ENCODE measurements at places on chromosomes 1 and 21. TPM values are rescaled to one million over a fixed set of nuclear protein-coding genes. Genes with fewer than 3 reads are reported as not detected.

DNA sequence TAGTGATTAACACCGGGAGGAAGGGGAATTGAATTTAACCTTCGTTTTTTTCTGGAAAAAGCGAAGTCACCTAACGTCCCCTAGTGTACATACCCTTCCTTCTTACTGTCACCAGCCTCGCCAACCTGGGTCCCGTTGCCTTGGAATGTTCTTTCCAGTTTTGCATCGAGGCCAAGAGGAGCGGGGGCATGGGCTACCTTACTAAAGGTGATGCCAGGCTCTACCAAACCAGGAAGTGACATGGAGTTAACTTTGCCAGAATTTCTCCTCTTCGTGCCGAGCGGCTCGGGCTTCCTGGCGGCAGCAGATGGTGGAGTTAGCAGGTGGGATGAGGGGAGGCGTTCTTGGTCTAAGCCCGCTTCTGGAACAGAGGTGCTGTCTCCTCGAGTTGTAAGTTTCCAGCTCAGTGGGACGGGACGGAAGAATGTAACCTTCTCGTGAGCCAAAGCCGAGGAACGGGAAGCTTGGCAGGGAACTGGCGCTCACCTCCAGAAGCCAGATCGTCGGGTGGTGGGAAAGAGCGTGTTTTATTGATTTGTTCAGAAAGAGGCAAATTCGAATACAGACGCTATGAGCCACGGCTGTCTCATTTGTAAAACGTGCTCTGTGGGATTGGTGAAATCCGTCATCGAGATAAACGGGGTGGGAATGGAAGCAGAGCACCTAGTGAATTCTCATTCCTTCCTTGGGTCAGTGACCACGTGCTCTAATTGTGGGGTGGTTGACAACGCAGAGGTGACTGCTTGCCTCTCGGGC lies 486 bp downstream of the NIPAL3 start:
- no peak for DNase-seq

DNA sequence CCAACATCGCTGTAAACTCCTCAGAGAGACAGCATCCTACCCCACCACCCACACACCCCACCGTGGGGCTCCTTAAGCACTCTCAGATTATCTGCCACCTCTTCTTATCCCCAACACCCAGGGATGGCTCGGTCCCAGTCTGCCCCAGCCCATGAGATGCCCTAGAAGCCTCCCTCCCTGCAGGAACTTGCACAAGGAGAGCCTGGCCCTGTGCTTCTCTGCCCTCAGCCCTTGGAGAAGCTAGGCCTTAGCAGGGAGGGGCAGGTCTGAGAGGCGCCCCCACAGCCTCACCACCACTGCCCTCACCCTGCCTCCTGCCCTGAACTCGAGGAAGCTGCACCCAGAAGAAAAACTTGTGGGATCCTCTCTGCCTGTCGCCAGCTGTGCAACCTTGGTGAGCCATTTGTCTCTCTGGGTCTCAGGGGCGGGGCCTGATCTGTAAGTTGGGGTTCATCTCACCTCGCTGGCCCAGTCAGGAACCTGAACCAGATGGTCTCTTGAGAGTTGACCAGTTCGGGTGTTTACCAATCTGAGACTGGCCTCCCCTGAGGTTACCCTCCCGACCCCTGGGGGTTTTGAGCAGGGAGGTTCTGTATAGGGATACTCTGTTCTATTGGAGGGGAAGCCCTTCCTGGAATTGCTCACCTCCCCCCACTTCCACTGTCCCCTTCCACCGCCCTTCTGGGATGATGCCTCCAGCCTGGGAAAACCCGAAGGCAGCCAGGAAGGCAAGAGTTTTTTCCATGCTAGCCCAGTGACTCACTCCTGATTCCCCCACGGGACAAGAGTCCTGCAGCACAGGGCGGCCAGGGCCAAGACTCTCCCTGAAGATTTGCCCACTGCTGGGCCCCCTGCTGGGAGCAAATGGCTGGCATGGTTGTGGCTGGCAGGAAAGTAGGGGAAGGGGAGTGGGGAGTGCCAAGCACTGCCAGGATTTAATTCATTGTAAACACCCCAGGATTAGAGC lies at the start of gene S100A3:
Gene S100A3 (minus strand): TSS at position 537 of the 967 bp plus-strand sequence. CDS start 773 bp downstream, outside the sequence.
- DNase-seq, result peak; percentile 39

The SDHB gene
- total RNA-seq, result 207 TPM

DNA sequence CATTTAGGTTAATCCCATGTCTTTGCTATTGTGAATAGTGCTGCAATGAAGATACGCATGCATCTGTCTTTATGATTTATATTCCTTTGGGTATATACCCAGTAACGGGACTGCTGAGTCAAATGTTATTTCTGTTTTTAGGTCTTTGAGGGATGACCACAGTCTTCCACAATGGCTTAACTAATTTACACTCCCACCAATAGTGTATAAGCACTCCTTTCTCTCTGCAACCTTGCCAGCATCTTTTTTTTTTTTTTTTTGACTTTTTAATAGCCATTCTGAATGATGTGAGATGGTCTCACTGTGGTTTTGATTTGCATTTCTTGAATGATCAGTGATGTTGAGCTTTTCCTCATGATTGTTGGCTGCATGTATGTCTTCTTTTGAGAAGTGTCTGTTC lies 33.5 kb downstream of the ASH1L start:
- DNase-seq, result no peak

The NBPF6 gene
- not detected for total RNA-seq

- no peak for DNase-seq
Measured at GRCh38 chr1:22399421-22400091, 52.1 kb upstream of the ZBTB40 start.
